Effector memory CD4-positive, alpha-beta T cell (primary cell): ENCODE measurements at places on chromosomes 5 and 9.

- no peak overlapping the region for H3K4me3 ChIP-seq
- H3K36me3 ChIP-seq: no peaks in the 10 kb centered on the region
- no peak overlapping the region for H3K27ac ChIP-seq
Observed at GRCh38 chr5:119022017-119022745, 33.8 kb upstream of the DTWD2 start.

DNA sequence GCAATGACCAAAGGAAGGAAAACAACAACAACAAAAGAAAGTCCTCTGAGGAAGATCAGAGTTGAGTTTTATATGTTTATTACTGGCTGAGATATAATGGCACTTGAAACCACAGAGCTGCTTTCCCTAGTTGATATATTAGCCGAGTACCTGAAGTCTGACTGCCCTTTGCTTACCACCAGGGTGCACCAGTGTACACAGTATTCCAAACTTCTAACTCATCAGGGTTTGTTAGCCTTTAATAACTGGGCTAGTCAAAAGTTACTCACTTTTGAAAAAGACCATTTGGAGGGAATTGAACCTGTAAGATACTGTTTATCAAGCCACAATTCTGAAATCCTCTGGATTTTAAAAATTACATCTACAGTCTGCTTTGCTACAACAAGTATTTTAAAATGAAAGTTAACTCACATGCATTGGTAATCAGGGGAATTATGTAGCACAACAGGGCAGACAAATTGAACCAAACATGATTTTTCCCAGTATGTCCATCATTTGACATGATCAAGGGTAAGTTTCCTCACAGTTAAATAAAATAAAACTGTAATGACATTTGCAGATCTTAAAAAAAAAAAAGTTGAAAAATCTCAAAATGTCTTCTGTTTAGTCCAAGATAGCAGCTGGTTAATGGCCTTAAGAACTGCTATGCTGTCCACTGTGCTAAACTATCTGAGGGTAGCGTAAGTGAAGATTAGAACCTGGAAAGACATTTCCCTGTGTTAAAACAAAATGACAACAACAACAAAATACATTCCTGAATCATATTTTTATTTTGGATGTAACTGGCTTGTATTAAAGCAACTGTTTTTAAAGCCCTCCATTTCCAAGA is 57.3 kb upstream of the C6 start:
- H3K27me3 ChIP-seq: no peaks in the 10 kb centered on the region
- H3K4me1 ChIP-seq: no peaks in the 10 kb centered on the region
- no peak overlapping the region for H3K4me3 ChIP-seq
- H3K36me3 ChIP-seq: no peaks in the 10 kb centered on the region

DNA sequence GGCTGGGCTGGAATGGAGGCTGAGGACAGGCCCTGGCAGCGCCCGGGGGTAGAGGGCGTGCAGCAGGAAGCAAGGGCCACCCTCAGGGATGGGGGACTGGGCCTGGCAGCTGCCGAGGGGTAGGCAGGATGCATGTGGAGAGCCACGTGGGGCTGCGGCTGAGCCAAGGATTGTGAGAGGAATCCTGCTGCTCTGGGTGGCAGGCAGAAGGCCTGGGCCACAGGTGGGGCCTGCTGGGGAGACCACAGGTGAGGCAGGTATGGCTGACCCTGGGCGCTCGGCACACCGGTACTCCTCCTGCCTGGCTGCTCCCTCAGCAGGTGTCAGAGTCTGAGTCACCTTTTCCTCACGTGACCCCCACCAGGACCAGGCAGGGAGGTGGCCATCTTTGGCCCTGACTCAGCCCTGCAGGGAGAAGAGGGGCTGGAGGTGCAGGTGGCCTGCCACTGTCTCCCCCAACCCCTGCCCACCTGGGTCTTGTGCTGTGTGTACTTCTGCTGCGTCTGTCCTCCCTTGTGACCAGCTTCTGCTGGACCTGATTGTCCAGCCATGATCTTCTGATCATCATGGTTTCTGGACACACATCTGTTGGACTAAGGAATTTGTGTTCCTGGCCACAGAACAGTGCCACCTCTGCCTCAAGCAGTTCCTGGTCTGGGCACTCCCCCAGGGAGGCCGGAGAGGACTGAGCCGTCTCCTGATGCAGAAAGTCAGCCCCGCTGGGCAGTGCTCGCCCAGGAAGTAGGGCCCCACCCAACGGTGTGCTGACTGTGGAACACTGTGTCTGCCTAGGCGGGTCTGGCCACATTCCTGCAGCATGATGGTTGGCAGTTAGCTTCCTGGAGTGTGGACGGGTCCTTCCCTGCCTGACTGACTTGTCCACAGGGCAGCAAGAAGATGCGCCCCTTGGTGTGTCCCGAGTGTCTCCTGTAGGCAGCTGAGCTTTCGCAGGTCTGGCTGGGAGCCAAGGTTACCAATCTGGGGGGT is 6.4 kb downstream of the ARRDC1 start:
- peak; percentile 15 for DNase-seq
- H3K27ac ChIP-seq: no peak overlapping the region
- H3K36me3 ChIP-seq: peaks cover 24% of the 10 kb centered on the region
- no peaks in the 10 kb centered on the region for H3K27me3 ChIP-seq
- peaks cover 20% of the 10 kb centered on the region for H3K4me1 ChIP-seq

DNA sequence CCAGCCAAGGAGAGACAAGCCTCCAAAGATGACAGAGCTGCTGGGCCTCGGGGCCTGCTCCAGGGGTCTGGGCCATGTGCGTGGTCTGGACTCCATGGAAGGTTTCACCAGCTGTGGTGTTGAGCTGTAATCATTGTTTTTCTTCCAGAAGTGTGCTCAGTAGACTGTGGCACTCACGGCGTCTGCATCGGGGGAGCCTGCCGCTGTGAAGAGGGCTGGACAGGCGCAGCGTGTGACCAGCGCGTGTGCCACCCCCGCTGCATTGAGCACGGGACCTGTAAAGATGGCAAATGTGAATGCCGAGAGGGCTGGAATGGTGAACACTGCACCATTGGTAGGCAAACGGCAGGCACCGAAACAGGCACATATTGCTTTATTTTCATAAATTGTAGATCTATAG is 164.8 kb upstream of the WWC1 start:
- H3K36me3 ChIP-seq: no peaks in the 10 kb centered on the region
- H3K27me3 ChIP-seq: no peaks in the 10 kb centered on the region
- no peak overlapping the region for H3K27ac ChIP-seq
- no peaks in the 10 kb centered on the region for H3K4me1 ChIP-seq

DNA sequence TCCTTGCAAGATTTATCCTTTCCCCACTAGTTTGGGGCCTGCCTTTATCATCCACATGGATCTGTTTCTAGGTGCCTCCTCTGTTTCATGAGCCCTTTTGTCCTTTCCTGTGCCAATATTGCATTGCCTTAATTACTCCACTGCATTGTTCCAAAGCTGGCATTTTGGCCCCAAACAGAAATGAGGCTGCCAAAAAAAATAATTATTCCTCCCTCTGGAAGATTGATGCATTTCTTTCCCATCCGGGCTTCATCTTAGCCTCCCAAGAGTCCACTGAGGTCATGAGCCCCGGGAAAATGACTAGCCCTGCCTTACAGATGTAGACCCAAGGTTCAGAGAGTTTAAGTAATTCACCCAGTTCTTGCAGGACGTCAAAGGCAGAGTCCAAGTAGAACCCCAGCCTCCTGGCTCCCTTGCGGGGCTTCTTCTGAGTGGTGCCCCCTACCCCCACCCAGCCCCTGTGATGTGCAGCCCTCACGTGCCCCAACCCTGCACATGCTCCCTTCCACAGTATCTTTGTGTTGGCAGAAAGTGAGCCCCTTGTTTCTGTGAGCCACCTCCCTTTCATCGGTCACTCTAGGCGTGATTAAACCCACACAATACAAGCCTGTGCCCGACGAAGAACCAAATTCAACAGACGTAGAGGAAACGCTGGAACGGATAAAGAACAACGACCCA is 62.1 kb downstream of the TMOD1 start:
- DNase-seq: no peak
- no peaks in the 10 kb centered on the region for H3K4me1 ChIP-seq
- H3K27ac ChIP-seq: no peak overlapping the region
- H3K27me3 ChIP-seq: no peaks in the 10 kb centered on the region
- no peak overlapping the region for H3K4me3 ChIP-seq
- H3K36me3 ChIP-seq: no peaks in the 10 kb centered on the region

DNA sequence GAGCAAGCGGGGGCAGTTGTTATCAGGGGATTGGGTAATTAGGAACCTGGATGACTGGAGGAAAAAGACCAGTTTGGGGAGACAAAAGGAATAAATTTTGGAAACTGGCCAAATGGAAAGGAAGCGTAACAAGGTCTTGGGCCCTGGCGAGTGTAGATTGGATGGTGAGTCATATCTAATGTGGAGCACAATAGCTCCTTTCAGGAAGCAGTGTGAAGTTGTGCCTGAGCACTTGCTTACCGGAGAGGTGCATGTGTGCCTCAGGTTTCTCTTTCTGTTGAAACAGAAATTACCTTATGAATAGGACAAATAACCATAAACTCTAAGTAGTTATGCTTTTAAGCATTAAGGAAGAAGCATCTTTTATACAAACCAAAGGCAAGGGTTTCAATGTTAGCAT is 176.4 kb downstream of the KIF4B start:
- DNase-seq: no peak
- H3K27me3 ChIP-seq: no peaks in the 10 kb centered on the region
- no peaks in the 10 kb centered on the region for H3K36me3 ChIP-seq
